ENCODE measurements at places on chromosomes 7 and 10.
A peak's percentile ranks its signal among the peaks of the same experiment; 100 is the strongest.

DNA sequence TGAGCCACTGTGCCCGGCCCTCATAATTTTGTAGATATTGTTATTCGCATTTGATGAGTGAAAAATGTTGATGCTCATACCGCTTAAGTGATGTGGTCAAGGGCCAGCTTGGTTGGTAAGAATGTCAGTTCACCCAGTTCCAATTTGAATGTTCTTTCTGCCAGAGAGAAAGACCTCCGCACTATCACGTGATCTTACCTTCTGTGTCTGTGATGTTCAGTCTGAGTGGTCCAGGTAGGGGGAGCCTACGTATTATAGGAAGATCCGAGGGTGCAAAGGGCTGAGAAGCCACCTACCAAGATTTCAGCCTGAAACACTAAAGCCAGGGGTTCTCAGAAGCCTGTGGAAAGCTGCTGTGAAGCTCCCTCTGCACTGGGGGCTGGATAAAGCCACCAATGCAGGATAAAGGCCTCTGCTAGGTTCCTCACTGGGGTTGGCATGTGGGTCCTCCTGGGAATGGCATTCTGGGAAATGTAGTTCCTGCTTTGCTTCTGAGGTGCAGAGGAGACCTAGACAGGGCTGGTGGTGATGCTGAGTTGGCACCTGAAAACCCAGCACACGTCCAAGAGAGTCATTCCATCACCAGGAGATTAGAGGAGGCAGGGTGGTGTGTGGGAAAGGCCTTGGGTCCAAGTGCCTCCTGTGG is 64.7 kb upstream of the AOAH start:
- no peak for DNase-seq

DNA sequence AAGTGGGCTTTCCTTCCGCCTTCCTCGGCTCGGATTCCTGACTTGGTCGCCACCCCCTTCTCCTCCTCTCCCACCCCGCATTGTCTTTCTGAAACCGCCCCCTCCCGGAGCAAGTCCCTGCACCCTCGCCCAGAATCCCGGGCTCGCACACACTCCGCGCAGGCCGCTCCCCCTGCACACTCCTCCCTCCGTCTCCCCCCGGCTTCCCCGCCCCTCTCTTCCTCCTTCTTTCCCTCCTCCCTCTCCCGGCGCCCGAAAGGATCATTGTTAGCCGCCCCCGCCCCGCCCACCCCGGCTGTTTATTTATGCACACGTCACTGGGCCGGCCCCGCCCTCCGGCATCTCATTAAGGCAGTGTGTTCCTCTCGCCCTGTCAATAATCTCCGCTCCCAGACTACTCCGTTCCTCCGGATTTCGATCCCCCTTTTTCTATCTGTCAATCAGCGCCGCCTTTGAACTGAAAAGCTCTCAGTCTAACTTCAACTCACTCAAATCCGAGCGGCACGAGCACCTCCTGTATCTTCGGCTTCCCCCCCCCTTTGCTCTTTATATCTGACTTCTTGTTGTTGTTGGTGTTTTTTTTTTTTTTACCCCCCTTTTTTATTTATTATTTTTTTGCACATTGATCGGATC is at the start of gene TCF7L2:
TCF7L2 (plus strand) TSS at position 373 of the 633 bp plus-strand sequence. CDS start 510 bp downstream, outside the sequence.
- peak; percentile 33 for DNase-seq

- DNase-seq, result no peak
Measured at GRCh38 chr10:35561715-35562114, 43.4 kb upstream of the GJD4 start.

GRCh38 chr7:100604976-100605911 is 3.1 kb downstream of the PCOLCE start:
- DNase-seq, result no peak

GRCh38 chr10:59175538-59176240 is 754 bp upstream of the PHYHIPL start:
- DNase-seq, result no peak

DNA sequence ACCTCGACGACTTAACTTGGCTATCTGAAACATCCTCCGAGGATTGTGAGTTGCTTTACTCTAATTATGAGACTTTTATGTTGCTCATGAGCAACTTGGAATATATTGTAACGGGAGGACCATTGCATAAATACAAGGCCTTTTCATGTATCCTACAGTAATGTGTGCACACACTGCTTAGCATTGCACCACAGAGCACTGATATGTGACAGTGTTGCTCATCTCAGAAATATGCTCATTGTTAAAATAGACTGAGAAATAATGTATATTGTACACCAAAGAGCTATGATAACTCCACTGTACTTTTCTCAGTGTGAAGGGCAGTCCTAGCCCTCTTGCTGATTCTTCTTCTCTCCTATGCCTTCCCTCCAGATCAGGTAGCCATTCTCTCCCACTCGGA is 102.8 kb upstream of the CDK13 start:
- DNase-seq, result no peak

- no peak for DNase-seq
Measured at GRCh38 chr7:106657085-106657991, 3.6 kb downstream of the CCDC71L start.

DNA sequence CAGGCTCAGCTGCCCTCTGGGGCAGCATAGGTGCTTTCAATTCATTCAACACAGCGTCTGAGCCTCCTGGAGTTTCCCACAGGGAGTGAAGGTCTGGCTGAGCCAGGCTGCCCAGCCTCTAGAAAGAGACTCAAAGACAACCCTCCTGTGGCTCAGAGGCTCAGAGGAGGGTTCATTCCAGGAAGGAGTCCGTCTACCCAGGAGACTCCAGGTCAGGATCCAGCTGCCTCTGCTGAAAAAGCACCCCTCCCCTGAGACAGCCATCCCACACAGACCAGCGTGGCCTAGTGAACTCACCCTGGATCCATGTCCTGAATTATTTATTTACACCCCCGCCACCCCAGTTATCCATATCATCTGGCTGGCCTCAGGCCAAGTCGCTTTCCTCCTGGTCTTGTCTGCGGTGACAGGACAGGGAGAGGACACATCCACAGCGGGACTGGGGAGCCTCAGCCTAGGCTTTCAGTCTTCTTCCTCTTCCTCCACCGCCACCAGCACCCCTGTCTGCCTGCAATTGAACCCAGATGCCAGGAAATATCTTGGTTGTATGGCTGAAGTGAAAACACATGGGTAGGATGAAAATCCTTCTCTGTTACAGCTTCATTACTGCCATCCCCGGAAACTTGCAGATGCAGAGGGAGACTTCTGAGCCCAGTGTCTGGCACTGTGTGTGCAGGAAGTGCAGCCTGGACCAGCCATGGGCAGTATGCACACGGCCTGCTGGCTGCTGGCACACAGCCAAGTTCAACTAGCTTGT is 44.0 kb upstream of the COL13A1 start:
- DNase-seq, result no peak

DNA sequence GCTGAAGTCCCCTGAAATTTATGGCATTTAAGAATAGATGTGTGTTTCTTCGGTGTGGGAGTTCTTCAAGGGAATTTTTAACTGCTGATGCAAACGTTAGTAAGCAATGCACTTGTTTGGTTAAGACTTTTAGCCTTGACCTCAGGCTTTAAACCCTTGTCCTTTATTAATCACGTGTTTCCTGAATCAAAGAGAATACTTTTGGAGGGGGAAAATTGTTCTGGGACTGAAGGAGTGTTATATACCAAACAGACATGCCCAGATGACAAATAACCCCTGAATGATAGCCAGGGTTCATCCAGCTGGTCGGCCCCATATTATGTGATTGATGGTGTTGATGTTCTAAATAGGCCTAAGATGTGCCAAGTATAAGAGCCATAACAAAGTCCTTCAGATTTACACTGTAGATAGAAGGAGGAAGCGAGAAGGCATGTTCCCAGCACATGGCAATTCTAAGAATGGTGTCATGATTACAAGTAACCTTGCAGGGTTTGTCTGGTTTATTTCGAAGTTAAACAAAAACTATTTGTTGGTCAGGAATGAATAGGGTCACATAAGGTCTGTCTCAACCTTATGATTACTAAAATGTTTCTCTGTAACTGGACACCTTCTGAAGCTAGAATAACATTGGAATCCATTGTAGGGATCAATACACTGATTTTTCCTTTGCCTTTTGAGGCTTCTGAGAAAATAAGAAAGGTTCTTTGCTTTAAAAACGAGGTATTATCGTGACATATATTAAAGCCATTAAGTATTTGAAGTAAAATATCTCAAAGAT is 124.2 kb upstream of the SEM1 start:
- DNase-seq, result no peak

DNA sequence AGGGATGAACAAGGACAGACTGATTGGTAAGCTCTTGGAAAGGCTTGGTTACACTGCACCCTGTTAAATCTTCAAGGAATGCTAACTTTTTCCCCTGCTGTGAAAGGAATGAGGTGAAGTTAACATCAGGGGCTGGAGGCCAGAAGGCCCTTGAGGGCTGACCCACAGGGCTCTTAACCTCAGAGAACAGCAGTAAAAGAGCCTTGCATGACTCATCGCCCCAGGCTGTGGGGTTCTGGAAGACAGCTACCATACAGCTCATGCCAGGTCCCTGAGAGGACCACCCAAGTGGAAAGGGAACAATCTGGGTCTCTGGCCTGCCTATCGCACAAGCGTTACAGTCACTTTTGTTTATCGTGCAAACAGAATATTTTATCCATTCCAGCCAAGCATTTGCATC is 54.4 kb downstream of the CYP2C9 start:
- no peak for DNase-seq

GRCh38 chr7:151693140-151693539 is 173.4 kb upstream of the RHEB start:
- no peak for DNase-seq

DNA sequence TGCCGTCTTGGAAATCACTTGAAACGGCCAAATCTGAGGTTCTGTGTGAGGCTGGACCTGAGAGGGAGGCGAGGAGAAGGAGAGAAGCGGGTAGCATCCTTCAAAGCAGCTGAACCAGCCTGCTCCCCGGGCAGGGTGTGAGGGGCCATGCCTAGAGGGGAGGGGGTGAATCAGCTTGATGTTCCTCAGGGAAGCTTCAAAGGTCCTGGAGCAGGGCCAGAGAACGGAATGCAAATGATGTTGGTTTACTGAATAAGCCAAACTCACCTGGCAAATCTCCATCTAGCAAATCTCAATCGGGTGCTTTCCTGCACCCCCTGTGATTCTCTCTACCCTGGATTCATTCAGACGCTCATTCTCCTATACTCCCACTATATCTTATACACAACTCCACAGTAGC is 226.9 kb downstream of the WDR11 start:
- no peak for DNase-seq

GRCh38 chr7:106201164-106201563 is 83.6 kb downstream of the NAMPT start:
- DNase-seq, result no peak

DNA sequence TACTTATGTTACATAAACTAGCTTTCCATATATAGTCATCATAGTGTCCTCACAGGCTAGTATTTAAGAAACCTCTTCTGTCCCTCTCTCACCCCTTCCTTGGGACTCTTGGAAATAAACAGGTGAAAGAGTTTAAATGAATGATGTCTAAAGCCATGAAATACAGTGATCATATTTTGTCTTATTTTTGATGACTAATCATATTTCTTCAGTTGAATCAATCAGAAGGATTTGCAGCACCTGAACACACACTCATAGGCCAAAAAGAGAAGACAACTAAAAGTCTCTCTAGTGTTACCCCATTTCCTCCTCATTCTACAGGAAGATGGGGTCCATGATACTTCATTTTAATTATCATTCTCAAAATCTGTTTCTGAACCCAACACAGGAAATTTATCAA is 8.6 kb upstream of the ATAD1 start:
- no peak for DNase-seq

DNA sequence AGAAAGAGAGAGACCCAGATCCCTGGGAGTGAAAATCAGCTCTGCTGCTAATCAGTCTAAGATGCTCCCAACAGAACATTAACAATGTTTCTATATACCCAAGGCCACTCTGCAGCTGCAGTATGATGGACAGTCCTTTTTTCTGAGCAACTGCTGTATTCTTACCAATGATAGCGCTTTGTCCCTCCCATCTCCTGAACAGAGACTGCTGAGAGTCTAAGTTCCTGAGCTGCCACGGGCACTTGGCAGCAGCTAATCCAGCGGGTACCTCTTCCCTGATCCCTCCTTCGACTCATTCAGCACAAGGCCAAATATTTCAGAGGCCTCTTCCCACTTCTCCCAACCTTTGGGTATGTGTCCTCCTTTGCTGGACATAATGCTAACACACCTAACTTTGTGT is 7.7 kb downstream of the CPVL start:
- no peak for DNase-seq

DNA sequence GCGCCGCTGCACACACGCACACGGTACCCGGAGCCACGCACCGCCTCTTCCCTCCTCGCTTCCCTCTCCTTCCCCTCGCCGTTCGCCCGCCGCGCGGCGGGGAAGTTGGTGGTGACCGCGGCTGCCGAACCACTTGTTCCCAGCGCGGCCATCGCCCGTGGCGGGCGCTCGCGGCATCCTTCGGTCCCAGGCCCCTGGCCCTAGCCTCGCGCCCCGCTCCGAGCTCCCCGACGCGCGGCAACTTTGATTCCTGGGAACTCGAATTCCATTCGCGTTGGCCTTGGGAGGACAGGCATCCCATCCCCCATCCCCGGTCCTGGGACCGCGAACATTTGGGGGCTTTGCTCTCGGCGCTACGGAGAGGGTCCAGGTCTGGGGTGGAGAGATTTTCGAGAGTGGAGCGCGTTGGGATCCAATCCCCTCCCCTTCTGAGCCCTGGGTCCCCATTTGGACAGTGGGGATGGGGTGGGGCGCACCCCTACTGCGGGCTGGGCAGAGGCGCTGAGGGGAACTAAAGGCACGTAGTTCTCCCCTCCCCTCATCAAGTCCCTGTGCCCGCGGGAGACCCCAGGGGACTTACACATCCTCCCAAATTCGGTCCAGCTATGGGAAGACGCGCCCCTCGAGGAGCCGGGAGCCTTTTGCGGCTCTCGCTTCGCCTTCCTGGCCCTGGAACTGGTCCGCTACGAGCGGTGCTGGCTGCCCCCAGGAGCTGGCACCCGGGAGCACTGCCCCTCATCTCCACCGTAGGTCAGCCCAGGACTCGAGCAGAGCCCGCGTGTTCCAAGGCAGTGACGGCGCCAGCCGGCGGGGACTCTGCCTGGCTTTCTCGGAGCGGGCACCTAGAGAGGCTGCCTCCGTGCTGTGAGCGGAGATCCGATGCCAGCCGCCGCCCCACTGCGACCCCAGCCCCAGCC is 834 bp downstream of the CDH23 start:
- no peak for DNase-seq

DNA sequence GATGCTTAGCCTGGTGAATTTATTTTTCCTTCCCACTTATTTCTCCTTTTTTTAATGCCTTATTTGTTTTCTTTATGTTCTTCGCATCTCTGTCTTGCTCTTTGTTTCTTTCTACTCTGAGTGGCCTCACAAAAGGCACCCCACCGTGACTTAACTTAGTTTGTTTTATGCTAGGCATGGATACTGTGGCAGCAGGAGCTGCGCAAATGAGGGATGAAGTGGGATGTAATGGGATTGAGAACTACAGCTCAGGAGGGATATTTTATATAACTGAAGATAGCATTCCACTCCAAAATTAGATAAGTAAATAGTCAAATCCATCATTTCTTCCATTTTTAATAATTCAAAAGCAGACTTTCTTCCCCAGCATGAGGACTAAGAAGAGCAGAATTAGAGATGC is 1.7 kb upstream of the CACNA2D1 start:
- DNase-seq, result no peak

- DNase-seq, result no peak
Measured at GRCh38 chr10:47300429-47300931, 483 bp downstream of the GDF10 start.

All from stimulated activated CD8-positive, alpha-beta memory T cell treated with anti-CD3 and anti-CD28 coated beads, Interleukin-15, amount 100 ng/mL, for 48 hours (primary cell).